ENCODE measurements at places on chromosomes 1 and 21. TPM values are rescaled to one million over a fixed set of nuclear protein-coding genes. Genes with fewer than 3 reads are reported as not detected.

SPATA46 gene
- total RNA-seq, result not detected

- DNase-seq, result no peak
Measured at GRCh38 chr1:243287652-243288051, 31.8 kb downstream of the SDCCAG8 start.

DNA sequence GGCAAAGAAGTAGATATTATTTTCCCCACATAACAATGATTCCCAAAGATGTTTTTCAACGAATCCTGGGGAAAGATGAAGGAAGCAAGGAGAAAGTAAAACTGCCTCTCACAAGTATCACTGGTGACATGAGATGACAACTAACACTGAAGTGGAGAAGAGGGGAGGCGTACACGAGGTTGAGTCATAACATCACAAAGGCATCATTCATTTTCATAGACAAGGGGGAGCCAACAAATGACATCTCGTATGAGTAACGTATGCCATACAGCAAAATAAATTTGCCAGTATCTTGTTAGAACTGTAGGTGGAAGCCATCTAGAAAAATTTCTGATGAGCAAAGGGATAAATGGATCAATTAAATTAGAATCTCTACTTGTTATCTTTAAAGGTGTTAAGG lies 56.6 kb downstream of the ATP1B1 start:
- no peak for DNase-seq

ZNHIT6 gene
- 24.6 TPM for total RNA-seq

DNA sequence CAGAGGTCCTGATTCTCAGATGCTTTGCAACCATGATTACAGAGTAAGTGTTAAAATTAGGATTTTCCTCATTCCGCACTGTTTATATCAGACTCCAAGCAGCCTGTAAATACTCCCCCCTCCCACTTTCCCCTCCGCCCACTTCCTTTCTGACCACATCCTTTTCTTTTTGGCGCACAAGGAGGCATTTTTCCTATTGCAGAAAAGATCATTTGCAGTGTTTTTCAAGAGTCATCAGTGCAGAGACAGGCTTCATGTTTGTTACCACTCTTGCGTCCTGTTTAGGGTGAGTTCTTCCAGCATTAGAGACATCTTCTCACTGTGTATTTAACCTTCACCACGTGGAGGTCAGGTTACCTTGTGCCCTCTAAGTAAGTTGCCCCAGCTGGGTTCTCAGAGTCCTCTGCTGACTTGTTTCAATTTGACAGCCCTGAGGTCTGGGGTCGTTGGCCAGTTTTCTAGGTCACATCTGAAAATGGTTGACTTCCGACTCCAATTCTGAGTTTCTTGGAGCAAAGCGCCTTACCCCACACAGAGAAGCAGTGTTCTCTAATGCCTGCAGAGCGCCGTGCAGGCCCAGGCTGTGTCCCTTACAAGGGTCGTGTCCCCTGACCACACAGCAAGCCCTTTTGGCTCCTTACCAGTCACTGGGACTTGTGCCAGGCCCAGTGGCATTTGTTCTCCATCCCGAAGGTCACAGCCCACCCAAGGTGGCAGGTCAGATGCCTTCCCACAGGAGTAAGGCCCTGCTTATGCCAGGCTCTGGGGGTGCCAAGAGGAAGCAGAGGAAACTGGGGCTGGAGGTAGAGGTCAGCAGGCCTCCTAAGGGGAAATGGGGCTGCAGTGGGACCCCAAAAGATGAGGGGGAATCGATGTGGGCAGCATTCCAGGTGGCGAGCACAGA lies 85.6 kb downstream of the FAM78B start:
- no peak for DNase-seq

Data from activated T-helper 1 cell treated with anti-CD3 and anti-CD28 coated beads, Interleukin-12 subunit alpha, Interleukin-12 subunit beta, Interleukin-2, Interleukin-4 antibody, amounts not matched to agents 30 ng/mL and 10 ng/mL and 1 ng/mL, durations not matched to agents 14 hours and 24 hours and 36 hours (primary cell).